ENCODE measurements at places on chromosomes 2 and 18.

- peak; percentile 42 for DNase-seq
Observed at GRCh38 chr18:31741097-31741735, 19.5 kb downstream of the SLC25A52 start.

DNA sequence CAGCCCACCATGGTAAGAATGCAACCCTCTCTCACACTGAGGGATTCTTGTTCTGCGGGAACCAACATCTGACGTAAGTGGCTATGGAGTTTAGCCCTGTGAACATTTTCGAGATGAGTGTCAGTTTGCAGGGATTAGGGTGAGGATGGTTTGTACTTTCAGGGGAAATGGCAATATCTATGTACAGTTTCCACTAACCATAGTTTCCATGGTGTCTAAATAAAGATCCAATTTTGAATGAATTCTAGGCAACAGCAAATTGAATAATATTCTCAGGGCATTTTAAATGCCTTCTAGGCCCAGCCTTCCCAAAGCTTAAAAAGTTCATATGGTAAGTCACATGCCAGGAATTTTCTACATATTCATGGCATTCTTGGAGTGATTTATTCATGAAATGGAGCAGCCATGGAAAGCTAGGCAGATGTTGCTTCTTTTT lies 105.4 kb upstream of the MMADHC start:
- peak; percentile 69 for DNase-seq

DNA sequence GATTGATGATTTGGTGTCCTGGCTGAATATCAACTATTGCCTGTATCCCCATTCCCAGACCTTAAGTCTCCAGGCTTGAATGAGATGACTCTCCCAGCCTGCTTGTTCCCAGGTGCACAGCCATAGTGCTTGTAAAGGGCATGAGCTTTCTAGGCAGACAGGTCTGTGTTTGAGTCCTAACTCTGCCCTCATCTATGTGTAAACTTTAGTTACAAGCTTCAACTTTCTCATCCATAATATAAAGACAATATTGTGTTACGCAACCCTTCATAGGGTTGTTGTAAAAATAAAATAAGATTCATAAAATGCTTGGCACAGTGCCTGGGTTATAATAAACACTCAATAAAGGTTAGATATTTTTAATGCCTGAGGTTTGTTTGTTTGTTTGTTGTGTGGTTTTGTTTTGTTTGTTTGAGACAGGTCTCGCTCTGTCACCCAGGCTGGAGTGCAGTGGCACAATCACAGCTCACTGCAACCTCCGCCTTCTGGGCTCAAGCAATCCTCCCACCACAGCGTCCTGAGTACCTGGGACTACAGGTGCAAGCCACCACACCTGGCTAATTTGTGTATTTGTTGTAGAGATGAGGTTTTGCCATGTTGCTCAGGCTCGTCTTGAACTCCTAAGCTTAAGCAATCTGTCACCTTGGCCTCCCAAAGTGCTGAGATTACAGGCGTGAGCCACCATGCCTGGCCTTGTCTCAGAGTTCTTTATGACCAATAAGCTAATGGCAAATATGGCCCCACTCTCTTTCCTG lies 89.4 kb upstream of the MAPRE2 start:
- DNase-seq: no peak

DNA sequence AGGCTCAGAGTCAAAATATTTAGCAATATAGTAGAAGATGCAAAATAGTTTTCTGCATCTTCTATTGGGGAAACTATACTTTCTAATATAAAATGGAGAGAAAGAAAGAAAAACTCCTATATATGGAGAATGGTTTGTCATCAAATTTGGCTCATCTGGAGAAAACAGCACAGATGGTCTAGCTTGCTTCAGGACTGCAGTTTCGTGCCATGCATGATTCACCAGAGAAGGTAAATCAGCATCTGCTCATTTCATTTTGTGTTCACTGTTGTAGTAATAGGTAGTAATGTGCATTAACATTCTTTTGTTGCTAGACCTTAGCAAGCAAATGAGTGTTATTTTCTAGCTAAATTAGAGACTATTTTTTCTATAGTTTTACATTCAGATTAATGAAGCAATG lies 179.0 kb downstream of the ASXL3 start:
- DNase-seq: no peak

DNA sequence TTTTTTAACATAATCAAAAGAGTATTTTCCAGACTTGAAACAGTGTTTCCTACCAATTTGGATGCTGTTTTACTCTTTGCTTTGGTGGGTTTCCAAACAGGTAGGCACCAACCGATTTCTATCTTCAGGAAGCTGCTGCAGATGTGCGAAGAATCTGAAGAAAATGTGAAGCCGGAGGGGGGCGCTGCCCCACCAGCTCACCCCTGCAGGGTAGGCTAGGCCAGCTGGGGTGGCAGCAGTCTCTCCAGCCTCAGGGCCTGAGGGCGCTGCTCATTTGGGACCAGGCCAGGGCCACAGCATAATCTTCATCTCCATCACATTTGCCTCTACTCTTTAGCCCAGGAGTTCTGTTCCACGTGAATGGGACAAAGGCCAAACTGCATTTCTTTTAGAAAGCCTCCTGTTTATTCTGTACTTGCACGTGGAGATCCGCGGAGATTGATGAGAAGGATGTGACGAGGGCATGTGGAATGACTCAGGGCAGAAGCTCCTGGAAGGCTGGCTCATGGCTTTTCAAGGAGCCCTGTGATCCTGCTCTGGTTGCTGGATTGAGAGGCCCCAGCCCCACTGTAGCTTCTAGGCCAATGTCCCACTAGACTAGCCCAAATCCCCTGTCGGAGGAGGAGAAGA lies 84.2 kb upstream of the FAM136A start:
- no peak for DNase-seq

- no peak for DNase-seq
Observed at GRCh38 chr2:150076281-150076680, 411.2 kb downstream of the RND3 start.

DNA sequence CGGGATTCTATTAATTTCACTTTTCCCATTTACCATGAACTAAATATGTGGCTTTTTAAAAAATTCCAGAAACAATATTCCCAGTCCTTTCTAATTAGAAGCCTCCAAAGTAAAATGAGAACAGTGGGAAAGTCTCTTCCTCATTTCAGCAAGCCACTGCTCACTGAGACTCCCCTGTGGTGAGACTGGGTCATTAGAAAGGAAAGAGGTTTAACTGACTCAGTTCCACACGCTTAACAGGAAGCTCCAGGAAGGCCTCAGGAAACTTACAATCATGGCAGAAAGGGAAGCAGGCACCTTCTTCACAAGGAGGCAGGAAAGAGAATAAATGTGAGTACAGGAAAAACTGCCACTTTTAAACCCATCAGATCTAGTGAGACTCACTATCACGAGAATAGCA lies 258.9 kb upstream of the CHAC2 start:
- peak; percentile 33 for DNase-seq

DNA sequence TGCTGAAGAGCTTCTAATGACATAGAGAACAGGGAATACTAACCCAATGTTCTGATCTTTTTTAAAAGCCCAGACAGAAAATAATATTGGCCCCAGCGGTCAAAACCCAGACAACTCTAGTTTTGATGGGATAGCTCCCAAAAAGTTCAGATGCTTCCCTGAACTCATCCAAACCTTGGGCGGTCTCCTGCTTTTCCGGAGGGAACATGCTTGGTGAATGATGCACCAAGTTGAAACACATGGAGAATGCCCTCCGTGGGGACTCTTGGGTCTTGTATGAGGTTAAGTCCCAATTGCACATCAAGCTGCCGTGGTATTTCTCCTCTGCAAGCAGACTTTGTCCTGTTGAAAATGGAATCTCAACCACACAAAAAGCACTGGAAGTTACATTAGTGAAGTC lies 120.7 kb upstream of the CTAGE1 start:
- no peak for DNase-seq

GRCh38 chr2:45315861-45316260 lies 295.2 kb downstream of the SRBD1 start:
- peak; percentile 83 for DNase-seq

DNA sequence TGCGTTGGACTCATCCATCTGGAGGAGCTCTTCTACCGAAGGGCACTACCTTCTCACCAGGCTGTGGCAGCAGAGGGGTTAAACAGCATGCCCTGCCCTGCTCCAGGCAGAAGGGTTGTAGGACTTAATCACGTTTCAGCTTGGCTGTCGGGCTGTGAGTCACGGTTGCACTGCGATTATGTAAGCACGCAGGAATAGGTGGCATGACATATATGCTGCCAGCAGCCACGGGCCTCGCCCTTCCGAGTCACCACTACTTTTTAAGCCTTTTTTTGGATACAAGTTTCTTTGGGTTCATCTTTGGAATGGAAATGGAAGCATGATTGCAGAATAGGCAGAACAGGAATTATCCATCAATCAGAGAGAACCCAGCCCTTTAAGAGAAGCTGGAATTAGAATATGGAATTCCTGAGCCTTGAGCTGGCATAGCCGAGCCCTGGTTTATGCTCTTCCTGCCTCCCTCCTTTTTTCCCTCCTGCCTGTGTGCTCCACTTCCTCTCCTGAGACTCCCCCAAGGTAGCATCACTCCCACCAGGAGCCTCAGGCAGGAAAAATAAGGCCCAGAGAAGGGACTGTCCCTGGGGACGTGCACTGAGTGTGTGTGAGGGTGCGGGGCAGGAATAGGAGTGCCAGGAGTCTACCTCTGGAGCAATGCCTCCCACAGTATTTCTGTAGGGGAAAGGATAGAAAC lies 86.8 kb downstream of the SEMA4F start:
- DNase-seq: peak; percentile 95

DNA sequence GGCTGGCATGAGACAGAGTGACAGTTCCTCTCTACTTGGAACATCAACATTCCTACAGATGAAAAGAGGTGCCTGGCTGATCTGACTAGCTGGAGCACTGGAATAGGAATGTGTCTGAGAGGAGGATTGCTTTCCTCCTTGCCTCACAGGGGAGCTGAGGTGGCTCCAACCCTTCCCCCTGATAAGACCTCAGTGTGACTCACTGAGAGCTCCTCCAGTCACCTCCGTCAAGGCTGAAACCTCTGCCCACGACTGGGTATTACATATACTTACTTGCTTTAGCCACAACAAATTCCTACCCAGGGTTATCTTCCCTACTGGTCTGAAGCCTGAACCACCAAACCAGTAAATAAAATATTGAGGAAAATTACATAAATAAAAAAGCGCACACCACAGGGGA lies 342.7 kb upstream of the REG3G start:
- no peak for DNase-seq

DNA sequence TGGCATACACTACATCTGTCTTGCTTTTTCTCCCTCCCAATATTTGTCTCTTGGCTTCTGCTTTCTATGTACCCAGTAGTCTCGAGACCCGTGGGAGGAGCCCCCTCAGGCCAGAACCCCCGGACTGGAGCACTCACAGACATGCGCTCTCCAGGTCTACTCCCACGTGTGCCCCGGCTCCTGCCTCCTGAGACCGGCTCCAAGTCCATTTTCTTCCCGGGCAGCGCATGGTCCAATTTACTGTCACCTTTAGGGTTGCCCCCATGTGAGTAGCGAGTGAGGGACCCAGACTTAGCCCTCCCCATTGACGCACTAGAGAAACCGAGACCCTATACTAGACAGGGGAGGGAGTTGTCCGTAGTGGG lies 11.8 kb upstream of the TEX51 start:
- no peak for DNase-seq

GRCh38 chr2:80506563-80506962 lies 202.0 kb upstream of the LRRTM1 start:
- no peak for DNase-seq

- DNase-seq: no peak
Observed at GRCh38 chr2:119871725-119872124, 112.0 kb downstream of the PTPN4 start.

- peak; percentile 73 for DNase-seq
Observed at GRCh38 chr2:238141541-238142318, 3.3 kb downstream of the KLHL30 start.

DNA sequence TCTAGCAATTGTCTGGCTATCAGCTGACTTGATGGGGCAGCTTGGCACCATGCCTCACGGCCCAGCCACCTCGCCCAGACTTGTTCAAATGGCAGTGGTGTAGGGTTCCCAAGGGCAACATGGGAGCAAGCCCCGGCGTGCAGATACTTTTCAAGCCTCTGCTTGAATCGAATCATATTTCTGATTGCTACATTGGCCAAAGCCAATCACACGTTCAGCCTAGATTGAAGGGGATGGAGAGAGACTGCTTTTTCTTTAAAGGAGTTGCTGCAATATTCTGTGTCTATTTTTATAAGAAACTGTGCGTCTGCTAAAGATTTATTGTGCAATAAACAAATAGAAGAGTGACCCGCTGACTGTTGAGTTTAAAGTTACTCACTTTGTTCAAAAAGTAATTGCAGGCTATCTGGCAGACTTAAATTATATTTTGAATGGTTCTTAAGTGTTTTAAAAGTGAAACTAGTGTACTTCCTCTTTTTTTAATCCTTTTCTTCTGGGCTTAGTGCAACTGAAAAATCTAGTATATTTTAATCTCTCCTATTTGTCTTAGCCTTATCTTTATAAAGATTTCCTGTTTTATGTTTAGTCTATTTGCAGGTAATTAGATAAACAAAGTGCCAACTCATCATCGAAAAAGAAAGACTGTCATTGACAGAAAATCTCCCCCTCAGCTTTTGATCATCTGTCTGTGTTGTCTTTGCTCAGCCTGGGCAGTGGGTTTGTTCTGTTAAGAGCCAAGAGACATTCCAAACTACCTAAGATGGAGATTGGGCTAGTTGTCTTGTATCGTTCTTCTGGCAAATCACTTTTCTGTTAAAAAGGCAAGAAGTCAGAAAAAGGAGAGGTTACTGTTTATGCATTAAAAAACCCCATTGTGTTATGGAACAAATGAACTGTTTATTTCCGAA lies 156.1 kb downstream of the TPGS2 start:
- peak; percentile 52 for DNase-seq

- no peak for DNase-seq
Observed at GRCh38 chr2:183998041-183998796, 600.1 kb upstream of the ZNF804A start.

GRCh38 chr2:190563109-190563508 lies 28.6 kb upstream of the NEMP2 start:
- no peak for DNase-seq

GRCh38 chr2:101881131-101881530 lies 110.6 kb upstream of the IL1R2 start:
- no peak for DNase-seq

DNA sequence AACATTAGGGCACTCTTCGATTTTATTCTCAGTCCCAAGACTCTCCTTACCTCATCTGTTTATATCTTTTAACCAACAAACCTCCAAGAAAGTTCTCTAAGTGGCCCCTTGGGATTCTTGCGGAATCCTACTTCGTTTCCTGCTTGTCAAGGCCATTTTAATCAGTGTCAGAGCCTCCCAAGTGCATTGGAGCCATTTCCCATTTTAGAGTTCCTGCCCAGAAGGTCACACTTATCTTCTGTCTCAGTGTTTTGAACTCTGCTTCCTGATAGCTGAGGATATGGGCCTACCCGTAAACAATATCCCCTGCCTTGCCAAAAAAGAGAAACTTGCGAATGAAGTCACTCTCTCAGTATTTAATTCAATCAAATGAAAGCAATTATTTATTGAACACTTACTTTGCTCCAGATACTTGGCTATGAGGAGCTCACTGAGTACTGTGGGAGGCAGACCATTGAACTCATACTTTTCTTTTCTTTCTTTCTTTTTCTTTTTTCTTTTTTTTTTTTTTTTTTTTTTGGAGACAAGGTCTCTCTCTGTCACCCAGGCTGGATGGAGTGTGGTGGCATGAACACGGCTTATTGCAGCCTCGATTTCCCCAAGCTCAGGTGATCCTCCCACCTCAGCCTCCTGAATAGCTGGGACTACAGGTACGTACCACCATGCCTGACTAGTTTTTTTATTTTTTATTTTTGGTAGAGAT lies 5.7 kb upstream of the NOSTRIN start:
- DNase-seq: no peak

Data from myocyte (in vitro differentiated cells).